SK-MEL-5 (cell line): ENCODE measurements at places on chromosomes 2 and 18. TPM values are rescaled to one million over a fixed set of nuclear protein-coding genes. Genes with fewer than 3 reads are reported as not detected.
A peak's percentile ranks its signal among the peaks of the same experiment; 100 is the strongest.

DNA sequence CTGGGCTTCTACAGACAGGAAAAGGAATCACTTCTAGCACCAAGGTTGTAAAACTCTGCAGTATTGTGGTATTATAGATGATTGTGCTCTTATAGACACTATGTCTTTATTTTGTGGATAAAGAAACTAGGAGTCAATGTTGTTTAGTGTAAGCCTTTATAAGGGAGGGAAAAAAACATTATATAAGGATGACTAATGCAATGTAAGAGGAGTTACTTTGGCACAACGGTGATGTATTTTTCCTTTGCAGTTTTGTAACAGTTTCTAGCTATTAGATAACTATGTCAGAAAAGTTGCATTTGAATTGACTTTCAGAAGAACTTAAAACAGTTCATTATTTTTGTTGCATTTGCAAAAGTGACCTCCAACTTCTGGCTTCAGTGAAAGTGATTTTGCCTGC, 545.4 kb downstream of the CCDC85A start:
- no peak for DNase-seq

- DNase-seq, result peak; percentile 5
These were observed 1.9 kb downstream of the ADCYAP1 start for GRCh38 chr18:906416-907114.

DNA sequence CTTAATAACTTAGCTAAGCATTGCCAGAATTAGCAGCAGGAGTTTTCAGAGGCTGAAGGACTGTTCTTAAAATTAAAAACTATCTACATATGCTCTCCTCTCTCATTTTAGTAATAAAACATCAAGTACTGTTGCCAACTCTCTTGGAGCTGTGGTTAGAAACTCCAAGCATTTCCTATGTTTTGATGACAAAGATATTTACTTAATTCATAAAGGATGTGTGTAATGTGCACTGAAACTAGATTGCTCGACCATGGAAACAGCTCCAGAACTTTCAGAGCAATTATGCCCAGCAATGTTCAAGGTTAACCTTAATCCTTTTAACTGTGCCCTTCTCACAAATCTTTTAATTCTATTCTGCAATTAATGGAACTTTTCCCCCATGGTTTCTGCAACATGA, 8.4 kb downstream of the GRP start:
- DNase-seq, result no peak

GRCh38 chr2:163755366-163755765, 19.6 kb upstream of the FIGN start:
- no peak for DNase-seq

DNA sequence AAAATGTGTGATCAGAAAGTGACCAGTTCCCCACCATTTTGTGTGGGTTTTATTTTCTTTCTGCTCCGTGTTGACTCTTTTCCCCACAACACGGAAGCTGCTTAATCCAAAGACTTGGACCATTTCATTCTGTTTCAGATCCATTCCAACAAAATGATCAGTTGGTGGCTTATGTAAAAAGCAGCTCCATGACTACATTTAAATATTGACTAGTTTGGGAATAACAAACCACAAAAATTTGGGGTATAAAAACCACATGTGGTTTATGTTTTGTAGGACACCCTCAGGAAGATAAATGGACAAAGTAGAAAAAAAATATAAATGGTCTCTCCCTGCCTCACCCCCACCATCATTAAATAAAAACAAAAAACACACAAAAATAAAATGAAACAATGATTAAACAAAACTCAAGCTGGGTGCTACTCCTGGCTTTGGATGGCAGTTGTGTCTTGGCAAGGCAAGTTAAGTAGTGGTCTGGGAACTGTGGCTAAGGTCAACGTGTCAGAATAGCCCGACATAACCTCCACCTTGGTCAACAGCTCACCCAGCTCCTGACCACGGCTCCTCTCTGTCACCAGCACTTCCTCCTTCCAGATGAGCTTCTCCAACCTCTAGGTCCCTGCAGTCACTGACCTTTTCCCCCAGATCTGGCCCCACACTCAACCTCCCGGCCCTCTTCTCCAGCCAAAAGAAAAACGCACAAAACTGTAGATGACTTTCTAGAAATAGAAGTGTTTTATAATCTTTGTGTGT, 12.8 kb upstream of the WIPF1 start:
- DNase-seq, result no peak

GRCh38 chr2:45739796-45740485, 88.5 kb downstream of the PRKCE start:
- DNase-seq, result no peak

DNA sequence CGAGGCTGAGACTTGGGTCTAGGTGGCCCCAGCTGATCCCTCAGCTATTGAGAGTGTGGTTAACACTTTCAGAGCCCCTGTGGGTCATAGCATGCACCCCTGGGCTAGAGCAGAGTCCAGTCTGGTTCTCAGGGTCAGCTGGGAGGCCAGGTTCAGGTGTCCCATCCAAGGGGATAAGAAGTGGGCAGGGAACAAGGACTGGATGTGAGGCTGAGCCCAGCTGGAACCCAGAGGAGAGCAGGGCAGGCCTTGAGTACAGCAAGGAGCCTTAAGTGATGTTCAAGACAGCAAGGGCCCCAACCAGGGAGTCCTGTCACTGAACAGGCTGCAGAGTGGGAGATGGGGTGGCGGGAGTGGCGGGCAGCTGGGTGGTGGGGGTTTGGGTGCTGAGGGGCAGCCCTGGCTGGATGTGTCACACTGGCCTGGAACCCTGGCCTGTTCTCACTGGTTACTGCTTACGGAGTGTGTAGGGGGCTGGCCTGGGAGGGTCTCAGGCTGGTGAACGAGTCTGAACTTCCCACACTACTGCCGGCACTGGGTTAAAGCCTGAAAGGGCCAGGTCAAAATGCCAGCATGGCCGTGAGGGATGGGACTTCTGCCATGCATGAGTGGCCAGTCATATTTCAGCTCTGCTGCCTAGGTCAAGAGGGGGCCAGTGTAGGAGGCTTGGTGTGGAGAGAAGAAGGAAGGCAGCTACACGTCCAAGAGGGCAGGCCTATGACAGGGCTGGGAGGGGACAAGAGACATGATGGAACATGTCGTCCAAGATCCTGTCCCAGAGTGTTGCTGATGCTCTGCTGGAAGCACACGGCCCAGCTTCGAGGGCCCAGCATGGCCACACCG, 13.6 kb downstream of the TMEM185B start:
- no peak for DNase-seq

GRCh38 chr2:224922142-224922727, 120.0 kb downstream of the DOCK10 start:
- DNase-seq, result peak; percentile 45

GRCh38 chr2:151614606-151615306, 119.5 kb downstream of the NEB start:
- no peak for DNase-seq

GRCh38 chr18:58755304-58756010, 84.2 kb downstream of the MALT1 start:
- no peak for DNase-seq

VWC2L gene
- total RNA-seq, result not detected in 2 replicates

- DNase-seq, result no peak
These were observed 121.6 kb downstream of the ARL4C start for GRCh38 chr2:234375176-234375880.

- DNase-seq, result no peak
These were observed 366.9 kb upstream of the SPRED2 start for GRCh38 chr2:65799141-65799854.

GRCh38 chr18:74980669-74981068, 228.3 kb downstream of the PTGR3 start:
- no peak for DNase-seq

DNA sequence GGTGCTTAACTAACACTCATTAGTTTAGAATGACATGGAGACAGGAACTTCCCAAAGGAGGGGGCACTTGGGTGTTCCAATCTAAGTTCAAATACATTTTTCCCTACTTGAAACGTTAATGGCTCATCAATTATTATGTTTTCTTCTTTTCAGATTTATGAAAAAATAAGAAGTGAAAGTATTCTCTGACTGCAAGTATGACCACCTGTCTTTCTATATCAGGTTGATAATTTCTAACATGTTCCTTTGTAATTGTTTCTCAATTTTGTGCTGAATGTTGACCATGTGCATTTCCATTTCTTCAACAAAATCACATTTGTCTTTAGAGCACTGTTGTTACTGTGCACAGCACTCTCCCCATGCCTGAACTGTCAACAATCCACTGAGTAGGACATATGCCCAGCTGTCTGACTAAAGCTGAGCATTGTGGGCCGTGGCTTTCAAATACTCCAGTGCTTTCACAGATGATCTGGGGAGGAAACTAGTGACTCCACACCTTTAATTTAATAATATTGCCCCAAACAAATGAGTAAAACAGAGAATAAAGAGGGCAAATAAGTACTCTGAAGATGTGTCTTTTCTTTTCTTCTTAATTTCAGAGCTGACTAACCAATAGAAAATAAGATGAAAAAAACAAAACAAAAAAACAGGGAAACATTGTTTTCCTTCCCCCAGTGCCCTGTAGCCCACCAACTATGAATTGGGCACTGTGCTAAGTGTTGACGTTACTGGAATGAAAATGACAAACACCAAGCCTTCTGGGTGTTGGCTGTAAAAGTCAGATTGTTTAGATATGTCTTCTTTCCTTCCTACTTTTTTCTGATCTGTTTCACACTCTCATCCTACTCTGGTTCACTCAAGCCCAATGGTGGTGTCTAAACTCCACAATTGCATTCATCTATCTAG, 16.0 kb downstream of the LANCL1 start:
- DNase-seq, result no peak

- no peak for DNase-seq
These were observed 27.5 kb upstream of the ALPP start for GRCh38 chr2:232350804-232351685.

GRCh38 chr2:9554921-9555296, 721 bp downstream of the ADAM17 start:
- DNase-seq, result peak; percentile 76

GRCh38 chr2:196391149-196391479, 219.7 kb upstream of the STK17B start:
- DNase-seq, result no peak

GALM gene
- total RNA-seq, result 27.6 and 38.1 TPM in 2 replicates

GPR35 gene
- total RNA-seq, result 0.05 TPM in 1 of 2 replicates, not detected in the other

SCYGR3 gene
- not detected in 2 replicates for total RNA-seq

GRCh38 chr2:177296040-177296439, 31.5 kb upstream of the NFE2L2 start:
- DNase-seq, result peak; percentile 46

NPPC gene
- total RNA-seq, result 2.1 and 2.4 TPM in 2 replicates

GRCh38 chr2:73907840-73908452, 15.1 kb downstream of the ACTG2 start:
- peak; percentile 45 for DNase-seq

DNA sequence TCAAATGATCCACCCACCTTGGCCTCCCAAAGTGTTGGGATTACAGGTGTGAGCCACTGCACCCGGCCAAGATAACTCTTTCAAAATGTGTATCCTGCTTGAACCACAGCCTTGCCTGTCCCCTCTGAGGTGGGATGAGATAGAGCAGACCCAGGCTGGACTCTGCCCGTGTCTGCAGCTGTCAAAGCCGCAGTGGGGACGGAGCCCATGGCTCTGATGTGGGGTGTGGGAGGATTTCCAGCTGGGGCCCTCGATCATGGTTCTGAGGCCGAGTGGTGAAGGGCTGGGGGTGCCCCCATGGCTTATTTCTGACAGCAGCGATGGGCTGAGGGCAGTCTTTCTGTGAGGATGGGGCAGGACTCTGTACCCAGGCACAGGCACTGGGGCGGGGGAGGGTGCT, 104.5 kb downstream of the DGKD start:
- no peak for DNase-seq

CHRNG gene
- total RNA-seq, result not detected in 2 replicates

- DNase-seq, result no peak
These were observed 259.1 kb upstream of the MYT1L start for GRCh38 chr2:2590141-2590540.

- no peak for DNase-seq
These were observed 107.2 kb upstream of the SPRED2 start for GRCh38 chr2:65539633-65540032.

DNA sequence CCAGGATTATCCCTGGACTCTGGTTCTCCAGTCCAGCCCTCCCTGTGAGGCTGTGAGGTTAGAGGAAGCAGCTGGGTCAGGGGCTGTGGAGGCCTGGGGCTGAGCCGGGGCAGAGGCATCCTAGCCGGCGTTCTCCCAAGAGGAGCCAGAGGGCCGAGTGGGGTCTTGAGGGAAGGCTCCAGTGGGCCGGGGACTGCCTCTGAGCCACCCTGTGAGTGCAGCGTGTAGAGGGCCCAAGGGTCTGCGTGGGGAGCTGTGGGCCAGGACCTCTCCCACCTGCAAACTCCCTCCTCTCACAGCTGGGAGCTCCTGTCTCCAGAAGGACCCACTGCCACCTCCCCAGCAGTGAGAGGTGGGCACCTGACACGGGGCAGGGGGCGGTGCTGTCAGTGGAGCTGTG, 41.0 kb downstream of the GLI2 start:
- no peak for DNase-seq
